ENCODE measurements at places on chromosomes 5 and 9. TPM values are rescaled to one million over a fixed set of nuclear protein-coding genes. Genes with fewer than 3 reads are reported as not detected.

The PDE6A gene
- polyA plus RNA-seq, result 1.0 TPM

- no peaks in the 10 kb centered on the region for H3K27me3 ChIP-seq
- no peaks in the 10 kb centered on the region for H3K4me1 ChIP-seq
- no peaks in the 10 kb centered on the region for H3K36me3 ChIP-seq
- H3K4me3 ChIP-seq, result no peak overlapping the region
- no peak for DNase-seq
Observed at GRCh38 chr9:123168586-123168985, 99.8 kb downstream of the STRBP start.

DNA sequence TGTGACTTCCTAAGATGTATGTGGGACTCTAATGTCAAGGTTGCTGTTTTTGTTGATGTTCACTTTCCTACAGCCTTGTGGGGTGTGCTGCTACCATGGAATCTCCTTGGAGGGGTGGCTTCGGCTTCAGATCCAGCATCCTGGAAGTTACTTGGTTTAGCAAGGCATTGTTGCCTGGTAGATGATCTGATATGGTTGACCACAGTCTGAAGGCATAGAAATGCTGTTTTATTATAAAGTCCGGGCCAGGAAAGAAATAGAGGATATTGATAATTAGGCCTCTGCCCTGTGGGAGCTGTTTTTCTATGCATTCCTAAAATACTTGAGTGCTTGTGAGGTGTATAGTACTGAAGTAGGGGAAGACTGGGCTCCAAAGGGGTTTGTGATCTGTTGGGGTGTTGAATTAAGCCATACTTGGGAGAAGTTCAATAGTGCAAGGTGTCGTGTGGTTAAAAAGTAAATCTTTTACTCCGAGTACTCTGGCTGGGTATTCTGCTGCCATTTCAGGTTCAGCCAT is 27.3 kb upstream of the CREBRF start:
- no peaks in the 10 kb centered on the region for H3K27me3 ChIP-seq
- no peak for DNase-seq
- peaks cover under 1% of the 10 kb centered on the region for H3K36me3 ChIP-seq
- H3K4me1 ChIP-seq, result no peaks in the 10 kb centered on the region

GRCh38 chr5:144156767-144157171 is 13.7 kb downstream of the YIPF5 start:
- peak; percentile 40 for DNase-seq
- peaks cover 16% of the 10 kb centered on the region for H3K36me3 ChIP-seq
- no peaks in the 10 kb centered on the region for H3K4me1 ChIP-seq
- H3K27me3 ChIP-seq, result no peaks in the 10 kb centered on the region

- no peaks in the 10 kb centered on the region for H3K4me1 ChIP-seq
- DNase-seq, result no peak
- no peaks in the 10 kb centered on the region for H3K36me3 ChIP-seq
- H3K27me3 ChIP-seq, result no peaks in the 10 kb centered on the region
- H3K27ac ChIP-seq, result no peak overlapping the region
- no peak overlapping the region for H3K4me3 ChIP-seq
Observed at GRCh38 chr5:133696782-133697507, 84.6 kb upstream of the FSTL4 start.

Measured in large intestine (tissue), 12 donors.